ENCODE measurements at places on chromosomes 2 and 18.

DNA sequence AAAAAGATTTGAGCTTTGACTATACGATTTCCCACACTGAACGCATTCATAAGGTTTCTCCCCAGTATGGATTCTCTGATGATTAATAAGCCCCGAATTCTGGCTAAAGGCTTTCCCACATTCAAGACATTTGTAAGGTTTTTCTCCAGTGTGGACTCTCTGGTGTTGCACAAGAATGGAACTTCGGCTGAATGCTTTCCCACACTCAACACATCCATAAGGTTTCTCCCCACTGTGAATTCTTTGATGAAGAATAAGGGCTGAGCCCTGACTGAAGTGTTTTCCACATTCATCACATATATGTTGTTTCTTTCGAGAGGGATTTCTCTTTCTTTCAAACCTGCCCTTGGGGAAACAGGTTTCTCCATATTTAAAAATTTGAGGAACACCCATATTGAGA is 6.9 kb downstream of the ZNF24 start:
- no peak for DNase-seq

DNA sequence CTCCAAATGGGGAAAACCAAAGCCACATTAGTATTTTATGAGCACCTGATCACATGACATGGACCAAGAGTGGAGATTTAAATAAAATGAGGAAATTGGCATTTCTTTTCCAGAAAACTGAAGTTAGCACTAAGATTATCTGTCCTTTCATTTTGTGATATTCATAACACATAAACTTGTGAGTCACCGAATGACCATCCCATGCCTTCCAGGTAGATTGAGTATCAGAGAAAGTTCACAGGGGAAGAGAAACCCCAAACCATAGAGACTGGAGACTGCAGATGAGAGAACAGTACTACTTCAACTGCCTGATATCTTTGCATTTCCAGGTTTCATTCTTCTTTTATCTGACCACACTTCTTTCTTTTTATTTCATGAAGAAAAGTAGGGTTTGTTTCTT is 176.3 kb upstream of the LRP1B start:
- DNase-seq, result no peak

GRCh38 chr2:22486343-22486742 is 898.6 kb upstream of the KLHL29 start:
- no peak for DNase-seq

- DNase-seq, result no peak
These were observed 1400.4 kb downstream of the SUCLG1 start for GRCh38 chr2:83058683-83059082.

DNA sequence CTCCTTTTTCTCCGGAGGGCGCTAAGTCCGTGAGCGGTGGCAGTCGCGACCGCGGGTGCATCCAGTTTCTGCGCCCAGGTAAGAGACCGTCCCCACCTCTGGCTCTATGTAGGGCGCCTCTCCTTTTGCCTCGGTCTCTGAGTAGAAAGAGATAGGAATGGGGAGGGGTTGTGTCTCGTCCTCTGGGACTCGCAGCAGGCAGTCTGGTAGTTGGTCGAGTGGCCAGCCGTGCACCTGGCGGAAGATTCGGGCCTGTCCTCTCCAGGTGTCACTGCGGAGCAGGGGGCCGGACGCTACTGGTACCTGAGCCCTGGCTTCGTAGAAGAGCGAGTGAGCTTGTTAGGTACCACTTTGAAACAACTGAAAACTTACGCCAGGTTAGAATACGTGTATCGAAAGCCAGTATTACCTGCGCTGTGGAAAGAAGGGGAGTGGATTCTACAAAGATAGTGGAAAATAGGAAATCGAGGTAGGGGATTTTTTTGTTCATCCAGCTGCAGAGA is 403 bp downstream of the MAP2 start:
- DNase-seq, result no peak

GRCh38 chr2:235779444-235779896 is 285.6 kb downstream of the AGAP1 start:
- peak; percentile 23 for DNase-seq

DNA sequence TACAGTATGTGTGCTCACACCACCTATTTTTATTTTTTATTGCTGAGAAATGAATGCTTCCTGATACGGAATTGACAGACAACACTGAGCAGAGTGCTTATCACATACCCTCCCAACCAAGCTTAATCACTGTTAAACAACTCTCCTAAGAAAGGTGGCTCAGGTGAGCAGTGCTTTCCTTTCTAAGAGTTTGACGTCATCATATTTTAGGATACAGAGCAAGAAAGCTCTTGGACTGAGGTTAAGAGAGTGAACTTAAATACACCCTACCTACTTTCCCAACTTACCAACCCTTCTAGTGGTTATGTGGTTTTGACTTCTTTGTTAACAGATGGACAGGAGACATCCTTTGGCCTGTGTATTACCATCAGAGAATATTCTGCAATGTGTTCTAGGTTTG is 101.2 kb downstream of the NRXN1 start:
- DNase-seq, result no peak

DNA sequence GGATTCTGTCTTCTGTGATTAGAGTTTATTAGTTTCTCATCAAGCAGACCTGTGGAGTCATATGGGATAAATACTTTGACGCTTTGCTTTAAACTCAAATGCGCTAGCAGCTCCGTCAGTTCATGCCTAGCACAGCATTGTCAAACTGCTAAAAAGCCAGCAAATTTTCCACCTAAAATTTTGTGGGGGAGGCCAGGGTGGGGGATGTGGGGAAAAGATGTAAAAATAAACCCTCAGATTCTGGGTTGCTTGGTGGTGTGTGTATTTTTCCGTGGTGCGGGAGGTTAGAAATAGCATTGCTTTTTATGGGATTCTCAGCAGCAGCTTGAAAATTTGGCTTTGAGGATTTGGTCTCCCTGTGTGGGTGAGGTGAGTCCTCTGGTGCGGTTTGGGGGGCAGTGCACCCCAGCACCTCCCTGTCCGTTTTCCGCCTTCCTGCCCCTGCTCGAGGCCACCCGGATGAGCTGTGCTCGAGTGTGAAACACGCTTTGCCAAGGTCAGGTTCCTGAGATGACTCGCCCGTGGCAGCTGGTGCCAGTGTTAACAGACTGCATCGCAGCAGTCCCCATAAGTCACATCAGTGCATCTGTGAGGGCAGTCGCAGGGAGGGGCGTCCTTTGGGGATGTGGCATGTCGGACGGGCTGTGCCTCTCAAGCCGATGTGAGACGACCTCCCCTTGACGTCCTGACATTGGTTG is 65.9 kb downstream of the LDLRAD4 start:
- no peak for DNase-seq

DNA sequence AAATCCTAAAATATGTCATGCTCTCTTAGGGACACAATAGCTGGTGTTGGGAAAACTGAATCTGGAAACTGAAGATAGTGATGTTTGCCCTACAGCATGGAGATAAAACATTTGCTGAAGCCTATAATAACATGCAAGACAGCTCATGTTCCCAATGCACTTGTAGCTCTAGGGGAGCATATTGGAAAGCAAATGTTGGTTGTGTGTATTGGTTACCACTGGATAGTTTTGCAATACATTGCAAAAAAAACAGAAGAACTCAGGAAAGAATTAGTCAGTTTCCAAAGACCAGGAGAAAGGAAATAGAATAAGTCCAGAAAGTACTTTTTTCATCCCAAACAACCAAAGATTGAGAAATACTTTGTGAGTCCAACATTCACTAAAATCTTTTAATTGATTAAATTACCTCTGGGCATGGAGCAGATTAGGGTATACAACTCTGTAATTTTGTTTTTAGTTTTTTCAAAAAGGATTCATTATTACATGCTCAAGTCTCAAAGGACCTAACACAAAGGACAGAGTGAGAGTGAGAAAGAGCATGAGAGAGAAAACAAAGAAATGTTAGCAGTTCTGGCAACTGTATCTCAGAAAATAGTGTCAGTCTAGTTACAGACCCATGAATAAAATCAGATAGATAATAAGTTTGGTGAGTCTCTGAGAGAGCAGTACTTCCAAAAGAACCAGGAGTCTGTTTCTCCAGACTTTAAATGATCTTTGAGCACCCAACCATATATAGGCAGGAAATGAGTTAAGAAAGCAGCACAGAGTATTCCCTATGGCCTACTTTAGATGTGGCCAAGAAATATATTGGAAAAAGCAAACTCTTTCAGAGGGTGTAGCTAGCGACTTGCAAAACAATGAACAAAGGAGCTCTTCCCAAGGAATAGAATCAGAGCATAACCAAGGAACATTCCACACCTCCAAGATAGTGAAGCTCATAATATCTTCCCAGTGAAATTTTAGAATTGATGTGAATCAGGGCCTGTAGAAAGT is 36.6 kb upstream of the COL3A1 start:
- no peak for DNase-seq

- DNase-seq, result no peak
These were observed 10.4 kb upstream of the KCNK3 start for GRCh38 chr2:26682155-26682554.

- no peak for DNase-seq
These were observed 88.2 kb upstream of the RAPGEF4 start for GRCh38 chr2:172647439-172647838.

All from stimulated activated CD8-positive, alpha-beta memory T cell treated with anti-CD3 and anti-CD28 coated beads, Interleukin-15, amount 100 ng/mL, for 24 hours (primary cell).